ENCODE measurements at places on chromosomes 6 and 20.
A peak's percentile ranks its signal among the peaks of the same experiment; 100 is the strongest.

GRCh38 chr20:301886-302848, 4.8 kb downstream of the ZCCHC3 start:
- DNase-seq: no peak

DNA sequence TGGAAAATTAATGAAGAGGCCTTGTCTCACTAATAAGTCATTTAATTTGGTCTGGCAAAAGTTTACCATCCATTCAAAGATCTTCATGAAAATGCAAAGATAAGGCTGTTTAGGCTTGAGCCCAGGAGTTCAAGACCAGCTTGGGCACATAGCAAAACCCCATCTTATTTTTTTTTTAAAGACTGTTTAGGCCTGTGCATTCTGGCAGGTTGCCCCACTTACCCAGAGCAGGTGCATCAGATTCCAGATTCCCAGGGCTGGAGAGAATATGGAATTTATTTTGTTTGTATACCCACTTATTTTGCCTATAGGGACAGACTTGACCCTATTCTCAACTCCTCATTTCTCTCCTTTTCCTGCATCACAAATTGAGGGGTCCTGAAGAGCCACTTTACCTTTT, 5.7 kb downstream of the FOXO3 start:
- DNase-seq: no peak

GRCh38 chr20:62787321-62787720, 9.0 kb upstream of the MRGBP start:
- DNase-seq: no peak

GRCh38 chr6:34575326-34575725, 19.2 kb upstream of the SPDEF start:
- DNase-seq: no peak

GRCh38 chr6:97066056-97066455, 141.5 kb downstream of the KLHL32 start:
- DNase-seq: no peak

DNA sequence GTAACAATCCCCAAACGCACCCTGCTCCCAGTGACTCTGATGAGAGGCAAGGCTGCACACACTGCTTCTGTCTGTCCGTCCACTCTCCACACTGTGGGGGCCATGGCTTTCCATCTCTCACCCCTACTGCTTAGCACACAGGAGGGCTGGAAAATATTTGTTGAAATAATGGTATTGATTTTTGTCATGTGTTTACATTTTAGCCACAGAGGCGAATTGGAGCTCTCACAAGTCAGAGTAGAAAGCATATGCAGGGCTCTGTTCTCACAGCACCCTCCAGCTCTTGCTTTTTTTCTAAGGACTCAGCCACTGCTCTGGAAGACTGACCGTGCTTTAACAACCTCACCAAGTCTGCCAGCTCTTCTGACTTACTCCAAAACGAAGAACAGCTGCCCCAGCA, 273.8 kb downstream of the GMDS start:
- no peak for DNase-seq

DNA sequence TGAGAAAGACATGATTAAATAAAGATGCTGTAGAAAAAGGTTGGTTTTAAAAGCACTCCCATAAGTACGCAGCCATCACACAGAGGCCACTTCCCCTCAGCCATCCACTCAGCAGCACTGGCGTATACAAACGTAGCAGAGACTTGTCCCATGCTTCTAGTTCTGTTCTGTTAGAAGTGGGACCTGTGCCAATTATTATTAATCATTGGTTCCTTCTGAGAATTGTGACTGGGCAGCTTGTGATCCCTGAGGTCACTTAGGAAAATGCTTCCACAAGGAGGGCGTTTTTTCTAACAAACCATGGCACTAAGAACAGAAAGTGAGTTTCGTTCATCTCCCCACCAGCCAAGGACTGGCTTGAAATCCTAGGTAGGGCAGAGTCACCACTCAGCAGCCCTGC, 53.9 kb downstream of the FAM120B start:
- DNase-seq: no peak

- DNase-seq: no peak
Observed at GRCh38 chr6:50962213-50962759, 143.6 kb downstream of the TFAP2B start.

DNA sequence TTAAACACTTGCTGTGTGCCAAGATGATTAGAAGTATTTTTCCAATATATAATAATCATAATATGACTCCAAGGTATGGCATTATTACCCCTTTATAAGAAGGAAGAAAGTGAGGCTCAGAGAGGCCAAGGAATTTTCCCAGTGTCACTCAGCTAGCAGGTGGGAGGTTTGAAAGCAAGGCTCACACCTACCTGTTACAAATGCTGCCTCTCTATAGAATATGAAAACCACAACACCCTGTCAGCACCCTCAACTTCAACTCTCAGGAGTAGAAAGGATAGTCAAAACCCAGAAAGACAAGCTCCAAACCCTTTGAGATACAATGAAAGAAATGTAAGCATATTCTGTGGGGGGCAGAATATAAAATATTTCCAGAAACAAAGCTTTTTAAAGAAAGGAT, 76.7 kb downstream of the LAMP5 start:
- no peak for DNase-seq

DNA sequence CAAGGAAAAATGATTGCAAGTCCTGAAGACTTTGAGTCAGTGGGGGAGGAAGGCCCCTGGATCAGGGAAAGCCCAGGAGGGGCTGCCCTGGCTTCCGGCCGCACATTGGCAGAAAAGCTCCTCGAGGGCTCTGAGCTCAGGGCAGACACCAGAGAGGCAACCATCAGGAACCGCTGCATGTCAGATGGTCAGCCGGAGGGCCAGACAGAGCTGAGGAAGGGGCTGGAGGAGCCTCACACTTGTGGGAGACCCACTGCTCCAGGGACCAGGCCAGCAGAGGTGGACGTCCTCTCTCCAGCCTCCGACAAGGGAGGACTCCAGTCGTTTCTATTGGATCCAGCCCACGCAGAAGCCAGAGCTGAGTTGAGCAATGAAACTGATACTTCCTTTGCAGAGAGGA, 30.2 kb upstream of the AAR2 start:
- DNase-seq: no peak

DNA sequence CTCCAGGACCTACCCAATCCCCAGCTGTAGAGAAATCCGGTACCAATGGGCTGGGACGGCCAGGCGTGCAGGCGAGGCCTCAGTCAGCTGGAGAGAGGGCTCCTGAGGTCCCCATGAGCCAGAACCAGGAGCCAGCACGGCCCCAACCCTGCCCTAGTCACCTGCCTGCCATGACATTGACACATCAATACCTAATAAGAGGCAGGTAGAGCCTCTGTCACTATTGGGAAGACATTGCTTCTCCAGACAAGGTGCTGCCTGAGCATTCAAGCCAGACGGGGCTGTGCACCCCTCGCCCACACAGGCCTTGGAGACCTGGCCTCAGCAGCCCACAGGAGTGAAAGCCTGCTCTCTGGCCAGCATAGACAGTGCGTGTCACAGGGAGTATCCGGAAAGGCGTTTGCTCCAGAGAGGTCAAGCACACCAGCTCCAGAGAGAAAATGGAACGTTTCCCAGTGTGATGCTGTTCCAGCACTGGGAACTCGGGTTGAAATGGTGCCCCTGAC, 3.5 kb downstream of the DLL1 start:
- no peak for DNase-seq

DNA sequence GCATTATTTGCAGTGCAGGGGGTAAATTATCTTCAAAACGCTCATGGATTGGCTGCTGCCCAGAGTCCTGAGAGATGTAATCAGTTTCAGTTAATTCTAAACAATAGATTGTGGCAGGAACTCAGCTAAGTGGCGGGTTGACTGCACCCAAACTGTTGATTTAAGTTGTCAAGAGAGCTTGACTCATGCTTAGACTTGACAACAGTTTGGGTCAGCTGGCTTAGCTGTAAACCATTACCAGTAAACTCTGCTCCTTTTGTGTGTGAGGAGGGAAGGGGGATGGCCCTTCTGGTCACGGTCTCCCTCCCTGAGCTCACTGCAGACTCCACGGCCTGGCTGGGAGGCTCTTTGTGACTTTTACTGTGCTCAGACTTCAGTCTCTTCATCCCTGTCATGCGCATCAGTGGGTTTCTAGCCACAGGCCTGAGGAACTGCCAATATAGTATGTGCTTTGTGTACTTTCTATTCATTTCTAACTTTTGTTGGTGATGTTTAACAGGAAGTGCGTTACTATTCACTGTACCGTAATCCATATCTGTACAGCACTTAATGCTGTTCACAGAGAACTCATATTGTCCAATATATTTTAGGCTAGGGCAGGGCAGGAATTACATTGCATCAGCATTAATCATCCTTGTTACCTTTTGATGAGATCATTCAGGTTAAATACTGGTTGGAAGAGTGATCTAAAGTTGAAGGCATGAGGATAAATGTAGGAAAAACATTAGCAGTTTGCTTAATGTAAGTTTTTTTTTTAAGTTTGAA, 488.3 kb downstream of the CDKAL1 start:
- DNase-seq: peak; percentile 5

- DNase-seq: no peak
Observed at GRCh38 chr20:8220716-8221115, 88.7 kb downstream of the PLCB1 start.

DNA sequence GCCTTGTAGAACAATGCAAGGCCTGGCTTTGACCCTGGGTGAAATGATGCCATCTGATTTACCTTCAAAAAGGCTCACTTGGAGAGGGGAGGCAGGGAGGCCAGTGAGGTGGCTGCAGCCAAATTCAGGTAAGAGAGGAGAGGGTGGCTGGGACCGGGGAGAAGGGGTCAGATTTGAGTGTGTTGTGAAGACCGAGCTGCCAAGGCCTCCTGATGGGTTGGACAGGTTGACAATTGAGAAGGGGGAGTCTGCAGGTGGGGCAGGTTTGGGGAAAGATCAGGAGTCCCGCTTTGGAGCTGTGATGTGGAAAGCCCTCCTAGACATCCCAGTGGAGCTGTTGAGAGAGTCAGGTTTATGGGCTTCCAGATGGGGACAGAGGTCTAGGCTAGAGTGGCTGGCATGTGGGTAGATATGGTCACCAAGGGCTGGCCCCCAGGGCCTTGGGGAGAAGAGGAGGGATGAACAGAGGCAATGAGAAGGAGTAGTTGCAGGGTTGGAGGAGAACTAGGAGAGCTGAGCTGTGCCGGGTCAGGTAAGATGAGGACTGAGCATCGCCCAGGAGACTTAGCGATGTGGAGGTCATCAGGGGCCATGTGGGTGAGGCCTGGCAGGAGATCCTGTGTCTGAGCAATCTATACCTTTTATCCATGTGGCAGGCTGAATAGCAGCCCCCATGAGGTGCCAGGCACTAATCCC, 70.5 kb upstream of the TOX2 start:
- no peak for DNase-seq

- no peak for DNase-seq
Observed at GRCh38 chr6:38150681-38151296, 331.3 kb downstream of the ZFAND3 start.

DNA sequence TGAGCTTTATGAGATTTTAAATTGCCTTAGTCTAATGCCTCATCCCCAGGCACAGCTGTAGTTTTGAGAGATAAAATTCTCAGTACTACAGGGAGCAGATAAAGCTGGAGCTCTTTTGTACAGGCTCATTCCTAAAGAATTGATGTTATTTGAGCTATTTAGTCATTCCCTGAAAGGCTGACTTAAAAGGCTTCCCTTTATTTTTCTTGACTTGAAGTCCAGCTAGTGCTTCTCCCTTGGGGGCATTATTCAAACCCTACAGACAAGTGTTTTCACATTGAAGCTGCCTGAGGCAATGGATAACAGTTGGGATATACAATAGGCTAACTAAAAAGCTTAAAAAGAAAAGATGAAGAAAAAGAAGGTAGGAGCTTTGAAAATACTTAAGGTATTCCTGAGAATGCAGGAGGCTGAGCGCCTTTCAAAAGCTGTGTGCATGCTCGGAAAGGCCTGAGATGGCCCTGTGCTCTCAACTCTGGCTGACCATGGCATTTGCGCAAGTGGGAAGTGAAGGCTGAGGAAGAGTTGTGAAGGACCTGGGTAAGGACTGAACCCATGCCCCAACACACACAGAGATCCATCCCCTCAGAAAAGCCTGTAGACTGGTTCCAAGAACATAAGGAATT, 315.1 kb downstream of the SMOC2 start:
- no peak for DNase-seq

DNA sequence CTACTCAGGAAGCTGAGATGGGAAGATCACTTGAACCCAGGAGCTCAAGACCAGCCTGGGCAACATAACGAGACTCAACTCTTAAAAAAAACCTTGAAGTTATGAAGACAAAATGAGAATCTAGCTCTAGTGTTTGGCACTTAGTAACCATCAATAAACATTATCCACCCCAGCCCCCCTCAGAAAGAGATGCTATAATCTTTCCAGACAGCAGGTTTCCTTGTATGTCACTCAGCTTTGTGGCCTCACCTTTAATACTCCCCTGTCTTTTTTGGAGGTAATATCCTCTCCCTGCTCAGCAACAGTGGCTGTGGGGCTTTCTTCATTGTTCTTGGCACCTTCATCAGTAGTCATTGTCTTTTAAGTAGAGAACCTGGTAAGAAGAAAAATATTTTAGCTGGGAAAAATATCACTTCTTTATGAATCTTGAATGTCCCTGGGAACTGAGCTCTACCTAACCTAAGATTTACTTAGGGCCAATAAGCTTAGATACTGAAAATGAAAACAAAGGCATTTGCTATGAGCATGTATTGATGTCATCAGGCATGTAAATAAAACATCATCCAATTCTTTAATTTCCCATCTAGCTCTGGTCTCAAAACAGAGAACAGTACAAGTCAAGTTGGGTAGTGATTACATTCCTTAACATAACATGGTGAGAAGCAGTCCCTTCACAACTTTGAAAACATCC, 46.1 kb downstream of the FKBP5 start:
- no peak for DNase-seq

DNA sequence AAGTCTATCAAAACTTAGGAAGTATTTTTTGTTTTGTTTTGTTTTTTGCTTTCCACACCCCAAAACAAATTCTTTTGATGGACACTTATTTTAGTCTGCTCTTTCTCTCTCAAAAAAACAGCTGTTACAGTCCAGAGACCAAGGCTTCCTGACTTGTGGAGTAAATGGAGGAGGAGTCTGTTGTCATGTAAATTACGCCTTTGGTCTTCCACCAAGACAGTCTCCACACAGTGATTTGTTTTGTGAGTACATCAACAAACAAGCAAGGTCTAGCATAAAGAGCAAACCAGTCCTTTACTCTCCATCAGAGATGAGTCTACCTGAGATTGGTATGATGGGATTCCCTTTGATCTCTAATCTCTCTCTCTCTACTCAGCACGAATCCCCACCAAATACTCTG, 588.0 kb upstream of the ARID1B start:
- DNase-seq: no peak

GRCh38 chr6:150667977-150668716, 68.5 kb downstream of the PLEKHG1 start:
- DNase-seq: no peak

- no peak for DNase-seq
Observed at GRCh38 chr20:57570145-57570850, 9.4 kb downstream of the PCK1 start.

DNA sequence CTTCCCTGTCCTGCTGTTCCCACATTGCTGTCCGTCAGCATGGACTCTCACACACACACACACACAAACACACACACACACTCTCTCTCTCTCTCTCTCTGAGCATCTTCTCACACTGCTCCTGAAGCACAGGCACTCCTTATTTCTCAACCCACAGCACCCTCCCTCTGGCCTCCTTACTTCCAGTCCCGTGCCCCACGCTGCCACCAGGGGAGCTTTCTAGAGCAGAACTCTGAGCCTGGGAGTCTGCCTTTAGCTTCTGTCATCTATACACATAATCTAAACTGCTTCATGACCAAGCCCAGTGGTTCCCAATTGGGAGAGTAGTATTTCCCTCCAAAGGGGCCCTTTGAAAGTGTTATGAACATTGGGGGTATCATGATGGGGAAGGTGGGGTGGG, 29.1 kb downstream of the HECA start:
- DNase-seq: no peak

- DNase-seq: no peak
Observed at GRCh38 chr6:100296810-100297544, 167.7 kb downstream of the SIM1 start.

GRCh38 chr20:60249436-60249835, 291.2 kb downstream of the CDH26 start:
- DNase-seq: no peak
